ENCODE measurements at places on chromosomes 1 and 21.

- H3K27me3 ChIP-seq: peaks cover 17% of the 10 kb centered on the region
- H3K4me1 ChIP-seq: peaks cover 13% of the 10 kb centered on the region
- H3K4me3 ChIP-seq: no peak overlapping the region
- H3K27ac ChIP-seq: peak overlapping the region; percentile 25
These were observed 142.5 kb downstream of the TNR start for GRCh38 chr1:175600721-175601440.

GRCh38 chr1:214362188-214362882 is 81.4 kb downstream of the SMYD2 start:
- H3K27ac ChIP-seq: no peak overlapping the region
- no peak for DNase-seq
- H3K4me1 ChIP-seq: no peaks in the 10 kb centered on the region
- H3K27me3 ChIP-seq: peaks cover 79% of the 10 kb centered on the region
- H3K36me3 ChIP-seq: no peaks in the 10 kb centered on the region

GRCh38 chr1:241532864-241533263 is 686 bp downstream of the KMO start:
- H3K4me3 ChIP-seq: no peak overlapping the region
- H3K36me3 ChIP-seq: peaks cover 3% of the 10 kb centered on the region
- H3K4me1 ChIP-seq: peaks cover 6% of the 10 kb centered on the region
- DNase-seq: no peak
- H3K27me3 ChIP-seq: peaks cover 5% of the 10 kb centered on the region

- H3K27ac ChIP-seq: no peak overlapping the region
- H3K27me3 ChIP-seq: no peaks in the 10 kb centered on the region
- no peaks in the 10 kb centered on the region for H3K4me1 ChIP-seq
- H3K36me3 ChIP-seq: no peaks in the 10 kb centered on the region
- no peak for DNase-seq
These were observed 352.0 kb downstream of the NUF2 start for GRCh38 chr1:163673759-163674151.

DNA sequence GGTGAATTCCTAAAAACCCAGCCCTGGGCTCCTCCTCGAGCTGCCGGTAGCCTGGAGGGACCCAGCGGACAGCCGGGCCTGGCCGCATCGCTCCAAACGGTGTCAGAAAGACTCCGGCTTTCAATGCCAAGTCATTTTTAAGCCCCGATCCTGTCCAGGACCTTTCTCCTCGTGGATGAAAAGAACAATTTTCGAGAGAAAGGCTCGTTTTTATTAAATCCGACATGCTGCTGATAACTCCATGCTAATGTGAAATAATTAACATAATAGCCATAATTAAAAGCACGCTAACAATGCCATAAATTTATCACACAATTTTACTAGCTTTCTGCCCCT is 4.6 kb upstream of the FOXD3 start:
- H3K27ac ChIP-seq: no peak overlapping the region
- H3K4me1 ChIP-seq: peaks cover 17% of the 10 kb centered on the region
- DNase-seq: no peak
- peaks cover 72% of the 10 kb centered on the region for H3K27me3 ChIP-seq

GRCh38 chr1:63624911-63625310 is 31.7 kb downstream of the PGM1 start:
- peaks cover 18% of the 10 kb centered on the region for H3K4me1 ChIP-seq
- no peaks in the 10 kb centered on the region for H3K36me3 ChIP-seq
- no peaks in the 10 kb centered on the region for H3K27me3 ChIP-seq
- DNase-seq: no peak
- no peak overlapping the region for H3K4me3 ChIP-seq

DNA sequence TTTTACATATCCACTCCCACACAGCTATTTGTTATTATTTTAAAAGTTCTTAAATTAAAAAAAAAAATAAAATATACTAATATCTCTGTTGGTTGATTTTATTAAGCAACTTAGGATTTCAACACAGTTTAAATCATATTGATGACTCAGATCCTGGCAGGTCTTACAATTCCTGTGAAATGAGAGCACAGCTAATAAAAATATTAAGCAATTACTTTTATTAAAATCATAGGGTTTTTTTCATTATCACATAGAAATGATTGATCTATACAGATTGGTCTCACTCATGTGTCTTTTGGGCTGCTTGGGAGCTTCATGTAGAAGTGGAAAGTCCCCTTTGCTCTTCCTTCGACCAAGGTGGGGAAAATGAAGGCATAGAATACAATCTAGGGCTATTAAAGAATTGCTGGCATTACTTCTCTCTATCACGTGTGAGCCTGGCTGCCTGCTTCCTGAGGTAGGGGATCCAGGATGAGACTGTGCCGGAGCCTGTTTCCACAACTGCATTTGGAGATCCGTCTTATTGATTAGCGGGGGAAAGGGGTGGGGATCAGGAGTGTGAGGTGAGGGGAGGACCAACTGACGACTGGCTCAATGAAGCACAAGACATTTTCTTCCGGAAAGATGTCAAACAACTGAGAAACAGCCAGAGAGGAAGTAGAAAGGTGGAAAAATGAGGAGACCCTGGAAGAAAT is 858.0 kb downstream of the USP25 start:
- no peaks in the 10 kb centered on the region for H3K36me3 ChIP-seq
- no peak overlapping the region for H3K4me3 ChIP-seq
- no peaks in the 10 kb centered on the region for H3K4me1 ChIP-seq
- no peak overlapping the region for H3K27ac ChIP-seq

DNA sequence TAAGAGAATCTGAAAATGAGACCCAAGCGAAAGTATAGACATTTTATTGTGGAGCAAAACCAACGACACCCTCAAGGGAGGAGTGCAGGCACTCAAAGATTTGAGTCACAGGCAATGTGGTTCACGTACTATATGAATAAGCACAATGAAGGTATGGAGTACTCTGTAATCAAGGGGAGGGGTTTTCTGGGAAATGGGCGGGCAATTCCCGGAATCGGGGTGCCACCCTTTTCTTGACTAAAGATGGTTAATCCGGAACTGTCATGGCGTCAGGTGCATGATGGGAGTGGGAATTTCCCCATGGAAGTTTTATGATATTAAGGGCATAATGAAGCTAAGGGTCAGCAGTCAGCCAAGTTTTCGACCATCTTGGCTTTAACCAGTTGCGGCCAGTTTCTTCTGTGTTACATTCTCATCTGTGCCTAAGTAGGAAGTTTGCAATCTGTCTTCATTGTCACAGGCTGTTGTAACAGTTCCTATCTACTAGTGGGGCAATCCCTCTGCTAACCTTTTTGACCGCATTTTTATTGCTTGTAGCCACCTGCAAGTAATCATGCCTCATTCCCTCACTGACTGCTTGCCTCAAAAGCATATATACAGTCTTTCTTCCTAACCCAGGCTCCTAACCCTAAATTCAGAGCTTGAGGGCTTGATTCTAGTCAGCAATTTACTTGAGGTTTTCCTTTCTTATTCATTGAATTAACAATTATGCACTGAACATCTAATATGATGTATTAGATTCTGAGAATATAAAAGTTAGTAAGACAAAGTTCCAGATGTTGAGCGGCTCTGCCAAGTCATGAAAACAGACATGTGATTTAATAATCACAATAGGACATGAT is 775 bp upstream of the AIM2 start:
- peaks cover 20% of the 10 kb centered on the region for H3K36me3 ChIP-seq
- H3K27me3 ChIP-seq: peaks cover under 1% of the 10 kb centered on the region
- peak; percentile 83 for DNase-seq
- peak overlapping the region; percentile 95 for H3K27ac ChIP-seq

- no peaks in the 10 kb centered on the region for H3K4me1 ChIP-seq
- no peaks in the 10 kb centered on the region for H3K36me3 ChIP-seq
- H3K27me3 ChIP-seq: peaks cover 6% of the 10 kb centered on the region
- DNase-seq: no peak
- H3K27ac ChIP-seq: no peak overlapping the region
- no peak overlapping the region for H3K4me3 ChIP-seq
These were observed 307.2 kb downstream of the HHIPL2 start for GRCh38 chr1:222240536-222241181.

DNA sequence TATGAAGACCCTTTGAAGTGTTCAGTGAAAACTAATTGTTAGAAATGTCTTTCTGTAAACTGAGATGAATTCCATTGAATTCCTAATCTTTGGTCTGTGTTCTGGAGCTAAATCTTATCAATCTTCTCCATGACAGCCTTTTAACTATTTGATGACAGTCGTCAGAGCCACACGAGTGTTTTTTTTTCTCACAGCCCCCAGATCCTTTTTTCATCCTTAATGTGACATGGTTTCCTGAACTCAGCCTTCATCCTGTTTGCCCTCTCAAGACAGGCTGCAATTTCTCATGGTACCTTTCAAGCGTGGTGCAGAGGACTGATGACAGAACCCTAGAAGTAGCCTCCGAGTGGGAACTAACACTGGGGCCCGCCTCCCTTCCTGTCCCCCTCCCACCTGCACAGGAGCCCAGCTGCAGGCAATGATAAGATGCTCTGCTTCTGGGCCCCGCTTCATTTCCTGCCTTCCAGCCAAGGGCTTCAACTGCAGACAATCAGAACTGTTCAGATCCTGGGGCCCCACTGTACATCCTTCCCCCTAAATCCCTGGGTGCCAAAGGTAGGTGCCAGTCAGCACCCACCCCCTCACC is 114.6 kb upstream of the VAV3 start:
- DNase-seq: peak; percentile 10
- peak overlapping the region; percentile 6 for H3K27ac ChIP-seq
- H3K4me1 ChIP-seq: peaks cover 41% of the 10 kb centered on the region
- no peaks in the 10 kb centered on the region for H3K27me3 ChIP-seq
- peaks cover 3% of the 10 kb centered on the region for H3K36me3 ChIP-seq
- H3K4me3 ChIP-seq: peak overlapping the region; percentile 67

GRCh38 chr1:236516929-236517704 is 6.7 kb upstream of the LGALS8 start:
- H3K36me3 ChIP-seq: no peaks in the 10 kb centered on the region
- peak overlapping the region; percentile 72 for H3K27ac ChIP-seq
- peaks cover 16% of the 10 kb centered on the region for H3K4me1 ChIP-seq
- H3K4me3 ChIP-seq: peak overlapping the region; percentile 51

DNA sequence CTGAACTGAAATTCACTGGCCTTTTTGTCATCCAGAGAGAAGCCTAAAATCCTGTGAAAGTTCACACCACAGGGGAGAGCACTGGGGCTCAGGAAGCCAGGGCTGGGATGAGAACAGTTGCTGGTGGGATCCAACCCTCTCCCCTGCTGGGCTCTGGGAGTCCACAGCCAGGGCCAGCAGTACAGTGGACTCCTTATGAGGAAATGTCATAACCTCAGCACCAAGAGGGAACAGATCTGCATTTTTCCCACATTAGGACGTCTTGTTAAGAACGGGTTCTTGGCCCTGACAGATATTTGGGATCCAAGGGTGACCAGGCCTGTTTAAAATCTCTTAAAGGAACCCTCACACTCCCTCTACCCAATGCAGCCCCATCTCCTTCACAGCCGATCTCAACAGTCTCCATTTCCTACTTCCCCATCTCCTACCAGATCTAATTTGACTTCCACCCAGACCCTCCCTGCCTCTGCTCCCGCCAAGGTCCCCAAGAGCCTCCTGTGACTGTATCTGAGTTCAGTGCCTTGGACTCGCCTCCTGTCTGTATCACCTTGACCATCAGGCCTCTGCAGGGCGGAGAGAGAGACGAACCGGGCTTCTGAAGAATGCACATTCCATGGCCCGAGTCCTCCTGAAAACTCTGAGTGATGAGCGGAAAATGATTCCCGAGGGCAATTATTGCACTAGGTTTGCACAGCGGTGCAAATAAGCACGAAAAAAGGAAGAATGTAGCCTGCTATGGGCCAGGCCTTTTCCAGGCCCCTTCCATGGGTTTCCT is 159.9 kb downstream of the TRABD2B start:
- no peaks in the 10 kb centered on the region for H3K36me3 ChIP-seq
- DNase-seq: no peak

DNA sequence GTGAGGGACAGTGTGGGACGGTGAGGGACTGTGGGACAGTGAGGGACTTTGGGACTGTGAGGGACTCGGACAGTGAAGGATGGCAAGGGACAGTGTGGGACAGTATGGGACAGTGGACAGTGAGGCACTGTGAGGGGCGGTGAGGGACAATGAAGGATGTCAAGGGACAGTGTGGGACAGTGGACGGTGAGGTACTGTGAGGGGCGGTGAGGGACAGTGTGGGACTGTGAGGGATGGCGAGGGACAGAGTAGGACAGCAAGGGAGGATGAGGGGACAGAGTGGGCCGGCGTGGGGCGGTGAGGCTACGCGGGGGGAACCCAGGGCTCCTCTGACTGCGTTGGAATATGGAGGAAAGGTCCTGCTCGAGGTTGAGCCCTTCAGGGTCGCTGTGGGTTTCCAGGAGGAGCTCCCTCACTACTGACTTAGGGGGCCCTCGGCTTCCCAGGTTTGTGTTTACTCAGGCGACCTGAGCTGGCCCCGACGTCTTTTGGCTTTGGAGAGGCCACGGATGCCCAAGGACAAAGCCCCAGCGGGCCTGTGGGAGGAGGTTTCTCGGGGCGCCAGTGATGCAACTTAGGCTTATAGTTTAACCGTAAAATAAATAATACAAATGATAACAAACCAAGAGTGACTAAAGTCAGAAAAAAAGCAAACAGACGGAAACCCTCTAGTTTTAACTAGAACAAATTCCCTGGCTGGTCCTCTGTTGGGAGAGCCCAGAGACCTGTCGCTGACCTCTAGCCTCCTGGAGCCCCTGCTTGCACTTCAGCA is 1.1 kb upstream of the ERRFI1 start:
- peaks cover 13% of the 10 kb centered on the region for H3K4me1 ChIP-seq
- H3K36me3 ChIP-seq: peaks cover 12% of the 10 kb centered on the region
- H3K4me3 ChIP-seq: peak overlapping the region; percentile 60
- DNase-seq: no peak
- peaks cover 6% of the 10 kb centered on the region for H3K27me3 ChIP-seq
- peak overlapping the region; percentile 90 for H3K27ac ChIP-seq

DNA sequence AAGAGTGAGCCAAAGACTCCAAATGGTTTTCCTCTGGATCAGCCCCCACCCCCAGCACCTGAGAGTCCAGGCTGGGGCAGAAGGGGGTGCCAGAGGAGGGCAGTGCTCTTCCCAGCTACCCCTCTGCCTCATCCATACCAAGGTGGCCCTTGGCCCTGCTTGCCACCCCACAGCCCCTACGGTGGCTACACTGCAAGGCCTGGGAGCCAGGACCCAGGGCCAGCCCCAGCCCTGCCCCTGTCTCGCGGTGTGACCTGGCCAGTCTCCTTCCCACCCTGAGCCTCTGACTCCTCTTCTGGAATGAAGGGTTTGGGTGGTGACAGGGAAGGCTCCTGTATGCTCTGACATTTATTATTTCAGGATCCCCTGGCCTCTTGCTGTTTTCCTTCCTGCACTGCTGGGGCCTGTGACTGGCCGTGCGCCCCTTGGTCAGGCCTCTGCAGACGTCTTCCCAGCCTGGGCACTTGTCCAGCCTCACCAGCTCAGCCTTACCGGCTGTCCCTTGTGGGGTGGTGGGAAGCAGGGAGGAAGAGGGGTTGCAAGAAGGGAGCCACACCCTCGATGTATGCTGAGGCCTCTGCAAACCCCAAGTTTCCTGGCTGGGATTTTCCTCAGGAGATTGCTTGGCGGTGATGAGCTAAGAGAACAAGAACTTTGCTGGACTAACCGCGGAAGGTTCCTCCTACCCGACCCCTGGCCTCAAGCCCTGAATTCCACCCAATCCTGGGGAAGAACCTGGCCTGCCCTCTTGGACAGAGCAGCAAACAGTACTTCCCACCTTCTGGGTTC is 13.5 kb downstream of the ASAP3 start:
- H3K36me3 ChIP-seq: no peaks in the 10 kb centered on the region
- H3K4me1 ChIP-seq: no peaks in the 10 kb centered on the region
- H3K27ac ChIP-seq: no peak overlapping the region
- DNase-seq: no peak
